ENCODE measurements at places on chromosomes 5 and 9. TPM values are rescaled to one million over a fixed set of nuclear protein-coding genes. Genes with fewer than 3 reads are reported as not detected.

LRRC14B gene
- not detected for total RNA-seq

SYNPO gene
- total RNA-seq = 0.83 TPM

OMD gene
- not detected for total RNA-seq

PCDHA7 gene
- not detected for total RNA-seq

TAS2R1 gene
- not detected for total RNA-seq

ZNF618 gene
- 0.68 TPM for total RNA-seq

CDH6 gene
- total RNA-seq = not detected

FABP6 gene
- total RNA-seq = not detected

KCNV2 gene
- not detected for total RNA-seq

MARCOL gene
- total RNA-seq = not detected

C1QTNF3 gene
- total RNA-seq = 7.4 TPM

SLC46A2 gene
- total RNA-seq = not detected

SLC34A3 gene
- not detected for total RNA-seq

RNF44 gene
- 271 TPM for total RNA-seq

PLCXD3 gene
- not detected for total RNA-seq

SELENOP gene
- 3.9 TPM for total RNA-seq

GLRA1 gene
- total RNA-seq = not detected

AGXT2 gene
- not detected for total RNA-seq

PCSK1 gene
- not detected for total RNA-seq

PCDHB14 gene
- total RNA-seq = not detected

PCDHA8 gene
- total RNA-seq = not detected

C9orf57 gene
- not detected for total RNA-seq

PCAT7 gene
- total RNA-seq = not detected

PCDHB6 gene
- total RNA-seq = not detected

All from naive thymus-derived CD8-positive, alpha-beta T cell (primary cell).